CD4-positive, alpha-beta T cell treated with Interleukin-15 for 4 hours (primary cell): ENCODE measurements at places on chromosomes 2 and 18.

GRCh38 chr2:68762665-68763064 is 28.1 kb downstream of the ARHGAP25 start:
- peak; percentile 72 for DNase-seq

DNA sequence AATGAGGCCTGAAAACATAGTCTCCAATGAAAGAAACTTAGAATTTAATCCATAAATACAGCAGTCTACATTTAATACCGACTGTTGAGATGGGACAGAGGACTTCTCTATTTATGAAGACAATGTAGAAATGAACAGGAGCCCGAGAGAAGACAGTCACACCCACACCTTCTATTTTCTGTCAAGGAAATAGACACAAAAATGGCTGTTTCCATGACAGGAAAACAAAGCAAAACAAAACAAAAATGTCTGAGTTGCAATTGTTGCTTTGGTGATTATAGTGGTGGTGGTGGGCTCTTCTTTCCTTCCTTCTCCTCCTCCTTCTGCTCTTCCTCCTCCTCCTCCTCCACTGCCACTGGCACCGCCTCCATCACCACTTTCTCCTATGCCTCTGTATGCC is 72.3 kb upstream of the CCDC68 start:
- DNase-seq: no peak

- DNase-seq: no peak
Measured at GRCh38 chr2:206471524-206472062, 28.3 kb downstream of the ADAM23 start.

DNA sequence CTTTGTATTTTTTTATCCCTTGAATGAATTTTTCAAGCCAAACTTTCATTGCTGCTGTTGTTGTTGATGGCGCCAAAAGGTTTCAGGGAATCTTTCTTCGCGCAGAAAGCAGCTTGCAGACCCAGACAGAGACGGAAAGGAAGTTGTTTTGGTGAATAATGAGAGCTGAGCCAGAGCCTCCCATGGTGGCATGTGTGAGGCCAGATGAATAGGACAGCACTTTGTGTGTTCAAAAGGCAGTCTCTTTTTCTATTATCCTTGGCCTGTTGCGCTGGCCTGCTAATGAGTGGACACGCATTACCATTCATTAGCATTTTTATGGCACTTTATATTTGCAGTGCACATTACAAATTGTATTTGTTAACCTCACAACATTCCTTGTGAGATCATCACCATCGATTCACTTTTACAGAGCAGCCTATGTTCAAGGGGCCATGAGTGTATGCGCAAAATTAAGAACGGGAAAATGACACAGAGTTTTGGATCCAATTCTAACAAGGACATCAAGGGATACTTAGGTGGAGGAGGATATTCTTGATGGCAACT is 754.7 kb downstream of the BCL11A start:
- no peak for DNase-seq

DNA sequence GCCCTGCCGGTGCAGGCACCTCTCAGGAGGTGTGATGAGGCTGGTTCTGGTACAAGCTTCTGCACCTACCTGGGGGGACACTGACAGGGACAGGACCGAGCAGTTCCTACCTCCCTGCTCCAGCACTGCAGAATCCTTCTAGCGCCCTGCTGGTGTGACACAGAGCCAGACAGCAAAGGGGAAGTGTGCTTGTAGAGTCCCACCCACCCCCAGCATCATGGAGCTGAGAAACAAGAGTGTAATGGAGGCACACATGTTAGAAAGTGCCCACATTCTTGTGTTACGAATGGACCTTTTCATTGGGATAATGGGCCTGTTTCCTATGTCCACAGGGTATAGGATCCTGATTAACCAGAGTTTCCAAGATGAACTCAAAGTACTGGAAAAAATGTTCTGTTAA is 38.3 kb downstream of the OXER1 start:
- DNase-seq: no peak

DNA sequence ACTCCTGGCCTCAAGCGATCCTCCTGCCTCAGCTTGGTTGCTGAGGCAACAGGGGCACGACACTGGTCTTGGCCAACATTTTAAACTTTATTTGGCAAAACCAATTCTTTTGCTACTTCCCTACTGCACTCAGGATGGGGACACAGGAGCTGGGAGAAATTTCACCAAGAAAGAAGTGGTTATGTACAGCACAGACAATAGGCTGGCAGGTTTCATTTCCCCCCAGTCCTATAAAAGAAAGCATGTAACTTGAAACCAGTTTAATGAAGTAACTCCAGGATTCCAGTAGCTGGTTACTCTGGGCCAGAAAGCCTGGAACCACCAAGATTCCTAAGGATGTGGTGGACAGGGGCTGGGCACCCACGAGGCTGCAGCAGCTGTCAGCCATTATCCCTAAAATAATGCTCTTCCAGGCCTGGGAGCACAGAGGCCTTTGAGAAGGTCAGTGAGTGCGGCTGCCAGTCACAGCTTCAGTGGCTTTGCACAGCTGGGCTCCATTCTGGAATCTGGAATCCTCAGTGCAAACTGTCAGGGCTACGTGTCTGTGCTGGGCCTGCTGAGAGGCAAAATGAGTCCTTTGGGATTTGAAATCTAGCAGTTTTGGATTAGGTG is 142.3 kb upstream of the ITGA6 start:
- DNase-seq: no peak

DNA sequence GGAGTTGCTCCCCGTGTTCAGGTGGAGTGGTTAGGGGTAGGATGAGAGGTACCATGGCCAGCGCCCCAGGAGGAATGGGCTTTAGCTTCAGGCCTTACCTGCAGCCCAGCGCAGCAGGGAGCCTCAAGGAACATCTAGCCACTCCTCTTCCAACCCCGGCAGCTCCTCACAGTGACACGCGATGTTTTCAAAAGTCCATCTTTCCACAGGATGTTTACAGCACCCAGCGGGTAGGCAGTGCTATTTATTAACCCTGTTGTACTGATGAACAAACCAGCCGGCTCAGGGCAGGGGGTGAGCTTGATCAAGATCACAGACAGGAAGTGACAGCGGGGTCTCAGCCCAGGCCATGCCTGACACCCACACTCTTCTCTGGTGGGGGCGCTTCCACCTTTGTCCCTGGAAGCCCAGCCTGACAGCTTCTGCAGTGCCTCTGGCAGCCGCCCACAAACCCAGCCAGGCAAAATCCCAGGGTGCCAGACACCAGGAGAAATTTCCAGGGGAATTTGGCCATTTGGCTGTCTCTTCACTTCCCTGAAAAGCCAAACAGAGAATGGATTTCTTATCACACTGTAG is 18.4 kb upstream of the PRLH start:
- DNase-seq: no peak

GRCh38 chr2:132465917-132466316 is 49.3 kb downstream of the GPR39 start:
- DNase-seq: no peak

GRCh38 chr2:200168641-200169555 is 137.6 kb upstream of the SPATS2L start:
- no peak for DNase-seq
